GOT3 (cell line): ENCODE measurements at places on chromosomes 1 and 21.

GRCh38 chr1:30471307-30471706 lies 252.1 kb downstream of the MATN1 start:
- no peak for DNase-seq

DNA sequence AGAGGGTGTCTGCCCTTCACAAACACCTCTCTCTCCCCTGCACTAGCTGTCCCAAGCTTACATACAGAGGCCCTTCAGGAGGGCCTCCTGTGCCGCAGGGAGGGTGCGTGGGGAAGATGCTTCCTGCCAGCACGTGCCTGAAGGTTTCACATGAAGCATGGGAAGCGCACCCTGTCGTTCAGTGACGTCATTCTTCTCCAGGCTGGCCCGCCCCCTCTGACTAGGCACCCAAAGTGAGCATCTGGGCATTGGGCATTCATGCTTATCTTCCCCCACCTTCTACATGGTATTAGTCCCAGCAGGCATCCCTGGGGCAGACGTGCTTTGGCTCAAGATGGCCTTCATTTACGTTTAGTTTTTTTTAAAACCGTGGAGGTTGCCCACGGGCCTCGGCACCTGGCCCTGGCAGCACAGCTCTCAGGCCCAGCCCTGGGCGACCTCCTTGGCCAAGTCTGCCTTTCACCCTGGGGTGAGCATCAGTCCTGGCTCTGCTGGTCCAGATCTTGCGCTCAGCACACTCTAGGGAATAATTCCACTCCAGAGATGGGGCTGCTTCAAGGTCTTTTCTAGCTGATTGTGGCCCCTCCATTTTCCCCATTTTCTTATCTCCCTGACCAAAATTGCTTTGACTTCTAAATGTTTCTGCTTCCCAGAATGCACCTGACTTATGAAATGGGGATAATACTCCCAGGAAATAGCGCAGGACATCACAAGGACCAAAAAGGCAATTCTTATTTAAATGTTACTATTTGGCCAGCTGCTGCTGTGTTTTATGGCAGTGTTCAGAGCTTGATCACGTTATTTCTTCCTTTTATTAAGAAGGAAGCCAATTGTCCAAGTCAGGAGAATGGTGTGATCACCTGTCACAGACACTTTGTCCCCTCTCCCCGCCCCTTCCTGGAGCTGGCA lies 6.1 kb downstream of the NPPA start:
- no peak for DNase-seq

DNA sequence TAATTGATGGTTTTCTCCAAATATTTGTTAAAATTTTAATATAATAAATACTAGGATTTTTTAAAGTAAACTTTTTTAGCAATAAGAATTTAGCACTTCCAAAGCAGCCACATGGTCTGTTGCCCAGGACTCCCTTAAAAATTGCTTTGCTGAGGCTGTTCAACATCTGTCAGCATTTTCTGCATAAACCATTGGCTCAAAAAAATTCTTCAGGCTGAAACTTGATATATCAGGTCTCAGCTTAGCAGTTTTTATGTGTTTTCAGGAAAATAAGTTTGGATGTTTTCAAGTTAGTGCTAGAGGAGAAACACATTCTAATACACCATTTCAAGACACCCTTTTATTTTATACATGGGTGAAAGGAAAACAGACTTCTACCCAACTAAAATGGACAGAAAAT lies 69.1 kb upstream of the C1orf105 start:
- DNase-seq, result no peak

GRCh38 chr1:47951026-47951425 lies 46.2 kb downstream of the TRABD2B start:
- no peak for DNase-seq

GRCh38 chr1:197224160-197224559 lies 43.9 kb upstream of the CRB1 start:
- DNase-seq, result no peak

DNA sequence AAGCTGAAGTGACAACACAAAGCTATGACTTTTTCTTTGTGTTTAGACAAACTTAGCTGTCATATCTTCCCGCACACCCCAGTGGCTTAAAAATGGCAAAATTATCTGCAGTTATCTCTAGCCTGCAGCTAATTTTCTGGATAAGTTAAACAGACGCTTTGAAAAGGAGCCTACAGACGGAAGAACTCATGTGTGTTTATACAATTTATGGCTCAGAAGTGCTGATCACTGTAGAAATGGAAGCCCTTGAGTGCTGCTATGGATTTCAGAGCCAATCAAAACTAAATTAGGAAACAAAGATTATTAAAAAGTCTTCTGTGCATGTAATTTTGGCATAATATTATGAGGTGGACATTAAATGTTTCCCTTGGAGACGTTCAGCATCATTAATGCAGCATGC lies 11.6 kb downstream of the NTNG1 start:
- DNase-seq, result no peak

GRCh38 chr1:32464716-32465577 lies at the start of gene ZBTB8B:
TSS of gene ZBTB8B (plus strand) at chr1:32465072. CDS start at chr1:32470625, 5,553 bp downstream.
- no peak for DNase-seq

- peak; percentile 47 for DNase-seq
Observed at GRCh38 chr1:220370041-220370700, 97.9 kb upstream of the RAB3GAP2 start.

GRCh38 chr1:6347641-6348487 lies 45.7 kb downstream of the ACOT7 start:
- DNase-seq, result no peak

DNA sequence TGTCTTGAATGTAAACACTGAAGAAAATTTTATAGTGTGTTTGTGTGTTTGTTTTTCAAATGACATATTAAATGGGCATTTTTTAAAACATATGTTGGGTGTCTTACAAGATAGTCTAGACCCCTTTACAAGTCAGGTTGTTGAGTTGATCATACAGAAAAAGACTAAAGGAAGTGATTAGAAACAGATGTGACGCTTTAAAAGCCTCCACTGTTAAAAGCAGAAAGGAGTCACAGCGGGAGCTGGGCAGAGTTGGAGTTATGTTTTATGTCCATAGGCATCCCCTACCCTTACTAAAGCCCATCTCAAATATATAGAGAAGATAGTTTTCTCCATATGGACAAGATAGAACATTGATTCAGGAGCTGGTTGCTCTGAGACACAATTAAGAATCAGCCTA lies 393.9 kb downstream of the PLPP3 start:
- DNase-seq, result no peak

- no peak for DNase-seq
Observed at GRCh38 chr1:116252271-116252670, 120.8 kb upstream of the ATP1A1 start.

DNA sequence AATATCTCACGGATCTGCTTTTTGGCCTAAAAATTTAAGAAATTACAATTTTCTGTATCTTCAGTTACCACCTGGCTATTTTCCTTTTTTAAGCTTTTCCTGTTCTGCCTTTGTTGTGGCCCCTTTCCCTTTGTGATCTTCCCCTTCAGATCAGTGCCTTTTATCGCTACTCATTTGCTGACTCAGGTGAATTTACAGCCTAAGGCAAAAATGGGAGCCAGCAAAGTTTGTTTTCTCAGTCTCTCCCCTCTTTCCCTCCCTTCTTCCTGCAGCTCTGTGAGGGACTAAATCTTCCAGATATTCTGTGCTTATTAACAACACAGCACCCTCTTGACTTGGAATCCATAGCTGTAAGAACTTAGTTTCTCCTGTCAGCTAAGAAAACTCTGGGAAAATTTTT lies 5.3 kb upstream of the PRRC2C start:
- DNase-seq, result no peak

- no peak for DNase-seq
Observed at GRCh38 chr1:220711056-220711809, 21.1 kb downstream of the C1orf115 start.

DNA sequence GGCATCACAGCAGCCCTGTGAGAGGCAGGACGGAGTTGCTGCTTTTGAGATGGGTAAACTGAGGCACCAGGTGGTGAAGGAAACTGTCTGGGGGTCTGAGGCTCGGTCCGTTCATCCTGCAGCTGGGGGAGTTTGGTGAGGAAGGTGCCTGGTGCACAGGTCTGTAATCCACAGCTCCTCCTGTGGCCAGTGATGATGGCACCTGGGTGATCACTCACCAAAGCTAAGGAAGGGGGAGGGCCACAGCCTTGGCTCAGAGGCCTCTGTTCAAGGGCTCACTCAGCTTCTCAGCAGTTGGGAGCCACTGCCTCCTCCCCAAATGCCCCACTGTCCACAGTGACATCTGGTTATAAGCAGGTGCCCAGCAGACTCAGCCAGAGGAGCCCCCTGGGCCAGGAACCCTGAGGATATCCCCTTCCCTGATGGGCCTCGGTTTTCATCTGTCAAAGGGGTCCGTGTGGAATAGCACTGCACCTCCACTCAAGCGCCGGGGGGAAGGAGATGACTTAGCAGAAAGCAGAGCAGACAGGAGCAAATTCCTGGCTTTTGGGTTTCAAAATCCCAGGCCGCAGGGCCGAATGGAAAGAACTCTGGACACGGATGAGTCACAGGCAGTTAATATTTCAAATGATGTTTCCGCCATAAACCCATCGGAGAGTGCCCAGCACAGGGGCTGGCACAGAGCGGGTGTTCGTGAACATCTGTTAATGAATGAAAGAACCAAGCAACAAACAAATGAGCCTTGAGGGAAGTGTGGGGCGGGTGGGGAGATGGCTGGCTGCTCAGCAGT lies 82.8 kb downstream of the DMRTB1 start:
- peak; percentile 39 for DNase-seq

GRCh38 chr1:162010175-162010506 lies 13.5 kb downstream of the OLFML2B start:
- no peak for DNase-seq

- DNase-seq, result no peak
Observed at GRCh38 chr1:27351541-27352107, 9.8 kb downstream of the SYTL1 start.

DNA sequence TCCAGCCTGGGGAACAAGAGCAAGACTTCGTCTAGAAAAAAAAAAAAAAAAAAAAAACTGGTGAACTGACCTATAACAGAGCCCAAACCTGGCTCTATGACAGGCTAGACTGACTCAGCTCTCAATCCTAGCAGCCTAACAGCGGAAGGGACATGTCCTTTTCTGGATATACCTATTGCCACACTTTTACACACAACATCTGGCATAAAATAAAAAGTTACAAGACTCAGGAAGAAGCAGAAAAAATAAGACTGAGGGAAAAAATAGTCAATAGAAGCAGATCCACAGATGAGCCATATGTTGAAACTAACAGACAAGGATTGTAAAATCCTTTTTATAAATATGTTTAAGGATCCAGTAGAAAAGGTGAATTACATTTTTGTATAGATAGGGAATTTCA lies 57.5 kb upstream of the IPO9 start:
- DNase-seq, result no peak

DNA sequence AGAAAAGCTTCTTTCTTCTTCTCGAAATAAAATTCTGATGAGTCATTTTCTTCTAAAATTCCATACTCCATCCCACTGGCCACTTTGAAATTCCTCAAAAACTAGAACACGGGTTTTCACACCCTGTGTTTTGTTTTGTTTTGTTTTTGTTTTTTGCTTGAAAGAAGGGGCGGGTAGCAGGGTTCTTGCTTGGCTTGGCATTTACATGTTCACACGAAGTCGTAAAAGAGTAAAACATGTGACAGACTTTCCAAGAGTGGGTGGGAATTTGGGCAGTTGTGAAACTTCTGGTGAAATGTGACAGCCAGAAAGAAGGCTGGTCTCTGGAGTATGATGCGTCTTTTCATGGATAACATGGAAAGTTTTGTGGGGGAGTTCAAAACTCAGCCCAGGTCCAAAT lies 47.1 kb upstream of the FMN2 start:
- no peak for DNase-seq

DNA sequence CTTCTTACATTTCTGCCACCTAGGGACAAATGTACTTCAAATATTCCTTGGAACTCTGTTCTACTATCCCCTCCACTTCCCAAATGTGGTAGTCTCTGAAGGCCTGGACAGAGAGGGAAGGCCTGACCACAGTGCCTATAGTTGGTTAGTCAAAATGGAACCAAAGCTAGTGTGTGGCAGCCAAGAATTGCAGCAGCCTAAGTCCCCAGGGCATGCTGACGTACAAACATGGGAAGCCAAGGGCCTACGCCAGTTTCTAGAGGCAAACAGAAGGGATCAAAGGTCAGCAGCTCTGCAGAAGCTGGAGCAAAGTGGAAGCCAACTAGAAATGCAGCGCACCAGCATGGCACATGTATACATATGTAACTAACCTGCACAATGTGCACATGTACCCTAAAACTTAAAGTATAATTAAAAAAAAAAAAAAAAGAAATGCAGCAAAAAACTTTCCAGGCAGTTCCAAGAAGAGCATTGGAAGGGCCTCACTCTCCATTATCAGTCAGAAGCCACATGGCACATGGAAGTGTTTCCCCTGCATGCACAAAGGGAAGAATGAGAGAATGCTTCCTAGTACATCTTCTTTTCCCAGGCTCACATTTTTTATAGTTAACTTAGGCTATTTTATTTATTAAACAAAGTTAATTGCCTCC lies 39.4 kb upstream of the GADD45A start:
- no peak for DNase-seq

GRCh38 chr1:178986204-178986603 lies 39.5 kb upstream of the FAM20B start:
- no peak for DNase-seq

DNA sequence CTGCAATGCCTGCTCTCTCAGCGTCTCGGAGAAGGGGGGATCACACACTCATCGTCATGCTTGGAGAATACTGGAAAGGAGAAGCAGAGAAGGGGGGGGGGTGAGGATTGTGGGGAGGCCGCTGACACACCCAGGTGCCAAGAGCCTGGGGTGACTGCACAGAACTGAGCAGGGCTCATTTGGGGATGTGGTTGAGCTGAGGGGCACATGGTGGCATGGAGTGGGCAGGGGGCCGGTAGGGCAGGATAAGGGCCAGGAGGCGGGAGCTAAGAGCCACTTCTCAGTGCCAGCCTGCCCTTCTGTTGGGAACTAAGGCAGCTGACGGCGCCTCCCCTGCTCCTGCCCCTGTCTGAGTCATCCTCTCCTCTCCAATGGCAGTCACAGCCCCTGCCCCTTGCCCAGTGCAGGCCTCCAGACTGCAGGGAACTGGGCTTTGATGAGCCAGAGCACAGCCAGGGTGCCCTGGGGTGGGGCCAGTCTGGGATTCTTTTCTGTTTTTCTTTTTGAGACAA lies 27.2 kb downstream of the MRPL37 start:
- no peak for DNase-seq

GRCh38 chr21:33667636-33668035 lies 25.3 kb downstream of the ITSN1 start:
- no peak for DNase-seq

DNA sequence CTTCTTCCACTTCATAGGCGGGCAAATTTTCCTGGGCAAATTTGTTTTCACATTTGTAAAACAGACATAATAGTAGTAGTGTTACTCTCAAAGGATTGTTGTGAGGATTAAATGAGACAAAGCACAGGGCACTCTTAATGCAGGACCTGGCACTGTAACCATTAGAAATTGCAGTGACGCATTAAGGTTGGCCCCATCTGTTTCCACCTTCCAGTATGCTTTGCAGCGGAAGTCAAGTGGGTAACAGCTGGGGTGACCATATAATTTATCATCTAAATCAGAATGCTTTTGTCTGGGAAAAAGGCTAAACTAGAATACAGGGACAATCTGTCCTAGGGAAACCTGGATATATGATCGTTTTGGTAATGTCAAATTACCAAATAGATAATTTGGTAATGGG lies 132.5 kb upstream of the CACHD1 start:
- DNase-seq, result no peak

- no peak for DNase-seq
Observed at GRCh38 chr1:221074332-221074731, 195.1 kb downstream of the HLX start.

- no peak for DNase-seq
Observed at GRCh38 chr1:106458866-106459265, 597.6 kb upstream of the PRMT6 start.

GRCh38 chr1:2049718-2050431 lies at the start of gene PRKCZ:
TSS of gene PRKCZ (plus strand) at chr1:2050411. CDS start at chr1:2050631, 220 bp downstream.
- no peak for DNase-seq

- no peak for DNase-seq
Observed at GRCh38 chr1:36377791-36378492, 7.8 kb downstream of the STK40 start.
